ENCODE measurements at places on chromosomes 16 and 17.

DNA sequence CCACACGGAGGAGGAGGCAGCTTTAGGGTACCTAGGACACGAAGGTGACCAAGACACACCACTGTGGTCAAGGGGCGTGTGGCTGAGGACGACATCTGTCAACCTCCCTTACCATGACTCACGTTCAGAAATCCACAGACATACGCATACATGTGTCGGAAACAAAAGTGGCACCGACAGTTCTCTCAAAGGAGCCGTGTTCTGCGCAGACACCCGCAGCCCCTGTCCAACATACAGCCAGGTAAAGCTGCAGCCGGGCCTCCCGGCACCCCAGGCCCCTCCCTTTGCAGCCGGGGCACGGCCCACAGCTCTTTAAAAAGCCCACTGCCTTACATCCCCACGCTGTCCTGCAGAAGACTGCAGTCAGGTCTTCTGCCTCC is 40.5 kb upstream of the KLHDC4 start:
- peaks cover 6% of the 10 kb centered on the region for H3K4me1 ChIP-seq
- peak overlapping the region; percentile 71 for H3K27ac ChIP-seq
- DNase-seq, result no peak
- peaks cover 27% of the 10 kb centered on the region for H3K27me3 ChIP-seq
- H3K36me3 ChIP-seq, result peaks cover 8% of the 10 kb centered on the region

- peaks cover 7% of the 10 kb centered on the region for H3K36me3 ChIP-seq
- H3K27ac ChIP-seq, result no peak overlapping the region
- DNase-seq, result no peak
- H3K4me3 ChIP-seq, result no peak overlapping the region
- H3K27me3 ChIP-seq, result no peaks in the 10 kb centered on the region
- H3K4me1 ChIP-seq, result peaks cover 7% of the 10 kb centered on the region
These were observed 5.2 kb upstream of the OR4D2 start for GRCh38 chr17:58161566-58161965.

DNA sequence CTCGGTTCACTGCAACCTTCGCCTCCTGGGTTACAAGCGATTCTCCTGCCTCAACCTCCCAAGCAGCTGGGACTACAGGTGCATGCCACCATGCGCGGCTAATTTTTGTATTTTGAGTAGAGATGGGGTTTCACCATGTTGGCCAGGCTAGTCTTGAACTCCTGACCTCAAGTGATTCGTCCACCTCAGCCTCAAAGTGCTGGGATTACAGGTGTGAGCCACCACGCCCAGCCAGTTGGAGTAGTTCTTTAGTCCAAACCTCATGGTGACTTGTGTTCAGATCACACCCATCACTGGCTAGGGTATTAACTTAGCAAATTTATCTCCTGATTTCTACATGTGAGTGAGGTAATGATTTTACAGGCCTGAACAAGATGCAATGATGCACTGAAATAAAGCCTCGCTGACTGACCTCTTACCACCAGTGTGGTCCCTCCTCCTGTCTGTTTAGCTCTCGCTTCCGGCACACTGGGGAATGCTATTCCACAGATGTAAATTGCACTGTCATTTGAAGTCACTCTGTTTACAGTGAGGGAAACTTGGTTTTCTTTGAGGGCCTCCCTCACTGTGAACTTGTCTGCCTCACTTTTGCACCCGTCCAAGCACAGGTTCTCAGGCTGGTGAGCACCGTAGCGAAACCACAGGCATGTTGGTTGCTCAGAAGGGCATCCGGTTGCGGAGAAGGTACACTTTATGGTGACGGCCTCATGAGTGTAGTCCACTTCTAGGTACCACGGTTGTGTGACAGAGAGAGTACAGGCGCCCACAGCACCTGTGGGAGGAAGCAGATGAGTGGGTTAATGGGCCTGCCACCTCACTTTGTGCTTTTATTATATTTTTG is 5.5 kb downstream of the IGSF6 start:
- peak overlapping the region; percentile 92 for H3K27ac ChIP-seq
- DNase-seq, result peak; percentile 66
- H3K27me3 ChIP-seq, result no peaks in the 10 kb centered on the region
- peak overlapping the region; percentile 79 for H3K4me3 ChIP-seq

DNA sequence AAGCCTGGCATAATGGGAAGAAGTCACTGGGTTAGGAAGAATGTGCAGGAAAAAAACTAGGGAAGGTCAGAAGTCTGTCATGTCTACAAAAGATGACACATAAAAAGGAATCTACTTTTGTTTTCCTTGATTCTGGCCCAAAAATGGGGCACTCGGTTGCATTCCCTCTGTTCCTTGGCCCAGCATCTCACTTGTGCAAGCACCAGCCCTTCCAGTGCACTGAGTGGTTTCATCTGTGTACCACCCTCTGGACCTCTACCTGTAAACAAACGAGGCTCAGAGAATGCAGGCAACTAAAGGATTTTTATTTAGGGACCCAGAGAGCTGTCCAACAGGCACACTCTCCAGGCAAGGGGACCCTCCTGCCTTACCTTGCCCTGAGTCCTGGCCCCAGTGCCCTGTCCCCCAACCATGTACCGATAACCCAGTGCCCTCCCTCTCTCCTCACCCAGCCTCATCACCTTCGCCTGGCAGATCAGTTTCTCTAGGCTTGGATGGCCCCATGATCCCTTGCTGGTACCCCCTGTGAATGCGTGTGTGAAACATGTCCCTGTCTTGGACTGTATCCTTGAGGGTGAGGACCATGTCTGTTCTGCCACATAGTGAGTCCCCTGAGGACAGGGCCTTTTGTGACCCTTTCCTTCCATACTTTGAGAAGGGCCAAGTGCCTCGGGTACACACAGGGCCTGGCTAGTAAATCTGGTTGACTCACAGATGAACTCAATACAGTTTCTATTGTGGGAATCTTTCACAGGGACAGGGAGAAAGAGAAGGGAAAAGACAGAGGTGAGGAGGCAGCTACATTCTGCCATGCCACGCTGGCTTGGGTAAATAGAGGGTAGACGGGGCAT is 13.3 kb downstream of the NXPH3 start:
- no peak overlapping the region for H3K4me3 ChIP-seq
- peak overlapping the region; percentile 65 for H3K27ac ChIP-seq
- peaks cover 5% of the 10 kb centered on the region for H3K36me3 ChIP-seq

- H3K27me3 ChIP-seq, result no peaks in the 10 kb centered on the region
- peaks cover 6% of the 10 kb centered on the region for H3K36me3 ChIP-seq
- peaks cover 16% of the 10 kb centered on the region for H3K4me1 ChIP-seq
- no peak overlapping the region for H3K4me3 ChIP-seq
- no peak overlapping the region for H3K27ac ChIP-seq
These were observed 11.7 kb upstream of the SLC47A2 start for GRCh38 chr17:19728084-19728495.

- H3K4me3 ChIP-seq, result peak overlapping the region; percentile 73
- DNase-seq, result no peak
- H3K27me3 ChIP-seq, result peaks cover 93% of the 10 kb centered on the region
These were observed 1.0 kb upstream of the IGF2BP1 start for GRCh38 chr17:48995974-48996721.

GRCh38 chr16:12709807-12710206 is 93.9 kb downstream of the CPPED1 start:
- H3K27me3 ChIP-seq, result no peaks in the 10 kb centered on the region
- no peak for DNase-seq
- H3K4me1 ChIP-seq, result no peaks in the 10 kb centered on the region
- H3K36me3 ChIP-seq, result peaks cover 3% of the 10 kb centered on the region
- no peak overlapping the region for H3K27ac ChIP-seq

DNA sequence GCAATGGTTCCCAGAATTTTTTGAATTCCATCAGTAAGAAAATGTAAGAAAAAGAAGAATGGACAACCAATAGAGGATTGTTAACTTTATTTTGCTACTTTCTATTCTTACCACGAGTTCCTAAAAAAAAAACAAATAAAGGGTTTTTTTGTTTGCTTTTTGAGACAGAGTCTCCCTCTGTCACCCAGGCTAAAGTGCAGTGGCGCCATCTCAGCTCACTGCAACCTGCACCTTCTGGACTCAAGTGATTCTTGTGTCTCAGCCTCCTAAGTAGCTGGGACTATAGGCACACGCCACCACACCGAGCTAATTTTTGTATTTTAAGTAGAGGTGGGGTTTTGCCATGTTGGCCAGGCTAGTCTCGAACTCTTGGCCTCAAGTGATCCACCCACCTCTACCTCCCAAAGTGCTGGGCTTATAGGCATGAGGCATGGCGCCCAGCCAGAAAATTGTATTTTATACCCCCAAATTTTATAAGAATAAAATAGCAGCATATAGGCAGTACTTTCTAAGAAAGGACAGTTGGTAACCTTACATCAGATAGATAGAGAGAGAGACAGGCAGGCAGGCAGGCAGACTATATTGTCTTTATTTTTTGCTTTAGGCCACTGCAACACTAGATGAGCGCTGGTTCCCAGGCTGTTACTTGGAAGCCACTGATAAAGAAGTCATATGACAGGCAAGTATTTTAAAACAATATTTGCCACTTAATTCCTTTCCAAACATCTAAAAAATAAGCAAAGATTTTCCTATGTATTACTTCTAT is 127.5 kb downstream of the VPS53 start:
- H3K27ac ChIP-seq, result no peak overlapping the region
- H3K4me1 ChIP-seq, result peaks cover 3% of the 10 kb centered on the region
- H3K27me3 ChIP-seq, result no peaks in the 10 kb centered on the region
- no peak for DNase-seq
- no peak overlapping the region for H3K4me3 ChIP-seq
- H3K36me3 ChIP-seq, result peaks cover 9% of the 10 kb centered on the region

- peaks cover 4% of the 10 kb centered on the region for H3K36me3 ChIP-seq
- no peak for DNase-seq
- H3K4me1 ChIP-seq, result peaks cover 21% of the 10 kb centered on the region
- H3K27ac ChIP-seq, result no peak overlapping the region
- no peaks in the 10 kb centered on the region for H3K27me3 ChIP-seq
These were observed 44.1 kb downstream of the DNAH17 start for GRCh38 chr17:78532922-78533640.

DNA sequence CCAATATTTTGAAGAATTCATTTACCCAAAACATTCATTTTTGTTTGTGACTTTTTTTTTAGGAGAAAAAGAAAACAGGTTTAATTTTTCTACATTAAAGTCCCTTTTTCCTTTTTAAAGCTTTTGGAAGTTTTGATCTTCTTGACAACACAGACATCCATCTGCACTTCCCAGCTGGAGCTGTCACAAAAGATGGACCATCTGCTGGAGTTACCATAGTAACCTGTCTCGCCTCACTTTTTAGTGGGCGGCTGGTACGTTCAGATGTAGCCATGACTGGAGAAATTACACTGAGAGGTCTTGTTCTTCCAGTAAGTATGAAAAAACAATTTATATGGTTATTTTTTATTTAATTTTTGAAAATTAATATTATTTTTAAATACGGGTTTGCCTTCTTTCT is 37.2 kb downstream of the SIAH1 start:
- H3K27ac ChIP-seq, result no peak overlapping the region
- no peaks in the 10 kb centered on the region for H3K4me1 ChIP-seq
- DNase-seq, result no peak
- peaks cover 42% of the 10 kb centered on the region for H3K36me3 ChIP-seq
- H3K27me3 ChIP-seq, result no peaks in the 10 kb centered on the region
- H3K4me3 ChIP-seq, result no peak overlapping the region

DNA sequence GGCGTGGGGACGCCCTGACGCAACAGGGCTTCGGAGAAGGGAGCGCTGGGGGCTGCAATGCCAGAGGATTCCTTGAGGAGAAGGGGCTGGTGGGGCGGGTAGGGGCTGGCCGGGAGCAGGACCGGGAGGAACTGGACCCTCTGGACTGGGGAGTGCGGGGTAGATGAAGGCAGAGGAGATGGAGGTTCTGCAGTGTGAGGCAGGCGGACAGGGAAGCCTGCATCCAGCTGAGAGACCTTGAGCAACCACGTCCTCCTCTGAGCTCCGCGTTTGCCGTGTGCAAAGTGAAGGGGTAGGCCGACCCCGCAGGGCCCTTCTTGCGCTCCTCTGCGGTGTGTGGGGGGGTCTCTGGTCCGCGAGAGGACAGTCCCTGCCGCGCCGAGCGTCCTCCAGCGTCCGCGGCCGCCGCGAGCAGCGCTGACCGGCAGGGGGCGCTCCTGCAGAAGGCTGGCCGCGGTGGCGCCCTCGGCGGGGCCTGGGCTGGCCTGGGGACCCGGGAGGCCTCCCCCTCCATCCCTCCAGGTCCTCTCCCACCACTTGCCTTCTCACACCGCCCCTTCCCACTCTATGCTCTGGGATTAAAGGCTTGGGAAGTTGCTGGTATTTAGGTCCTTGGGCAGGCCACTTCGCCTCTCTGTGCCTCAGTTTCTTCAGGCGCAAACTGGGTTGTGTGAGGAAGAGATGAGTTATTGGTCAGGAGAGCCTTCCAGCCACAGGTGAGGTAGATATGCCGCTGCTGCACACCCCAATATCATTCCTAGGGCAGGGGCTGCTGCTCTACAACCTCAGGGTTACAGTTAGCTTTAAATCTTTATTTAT is 9.6 kb upstream of the WNT9B start:
- H3K36me3 ChIP-seq, result no peaks in the 10 kb centered on the region

DNA sequence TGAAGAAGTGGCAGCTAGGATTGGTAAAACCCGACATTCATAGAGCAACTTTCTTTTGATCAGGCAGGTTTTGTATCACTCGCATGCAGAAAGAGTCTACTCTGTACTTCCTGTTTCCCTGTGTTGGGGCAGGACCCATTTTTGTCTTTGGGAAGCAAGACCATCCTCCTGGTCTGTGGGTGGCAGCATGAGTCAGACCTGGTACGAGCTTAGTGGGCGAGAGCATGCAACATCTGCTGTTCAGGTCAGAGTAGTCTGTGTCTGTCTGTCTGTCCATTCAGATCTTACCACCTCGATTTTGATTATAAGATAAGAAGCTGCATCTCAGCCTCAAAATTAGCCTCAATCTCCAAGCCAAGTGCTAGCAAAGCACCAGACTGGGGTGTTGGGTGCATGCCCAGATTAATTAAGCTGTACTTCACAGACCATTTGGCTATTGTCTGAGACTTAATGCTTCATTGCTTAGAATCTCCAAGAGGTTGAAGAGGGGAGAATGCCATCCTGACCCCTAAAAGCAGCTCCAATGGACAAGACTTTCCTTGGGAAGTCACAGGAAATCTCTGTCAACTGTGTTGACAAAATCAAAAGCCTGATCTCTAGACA is 110.9 kb downstream of the XYLT1 start:
- H3K4me1 ChIP-seq, result peaks cover 61% of the 10 kb centered on the region
- peak overlapping the region; percentile 54 for H3K4me3 ChIP-seq
- H3K36me3 ChIP-seq, result peaks cover 5% of the 10 kb centered on the region
- DNase-seq, result no peak

DNA sequence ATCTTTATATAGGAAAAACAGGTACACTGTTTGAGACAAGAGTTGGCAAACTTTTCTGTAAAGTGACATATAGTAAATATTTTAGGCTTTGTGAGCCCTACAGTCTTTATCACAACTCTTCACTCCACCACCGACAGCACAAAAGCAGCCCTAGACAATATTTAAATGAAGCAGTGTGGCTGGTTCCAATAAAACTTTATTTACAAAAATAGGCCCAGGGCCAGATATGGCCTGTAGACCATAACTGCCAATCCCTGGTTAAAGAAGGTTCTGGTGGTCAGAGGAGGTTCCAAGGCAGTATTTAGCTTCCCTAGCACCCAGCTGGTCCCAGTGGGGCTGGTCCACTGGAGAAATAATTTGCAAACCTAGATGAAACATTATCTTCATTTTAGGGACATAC is 3.6 kb downstream of the FAM117A start:
- H3K36me3 ChIP-seq, result peaks cover 61% of the 10 kb centered on the region
- H3K4me3 ChIP-seq, result peak overlapping the region; percentile 97
- H3K27me3 ChIP-seq, result no peaks in the 10 kb centered on the region
- peaks cover 83% of the 10 kb centered on the region for H3K4me1 ChIP-seq
- DNase-seq, result no peak
- peak overlapping the region; percentile 99 for H3K27ac ChIP-seq

GRCh38 chr17:45687594-45687993 is 96.5 kb upstream of the CRHR1 start:
- peaks cover 23% of the 10 kb centered on the region for H3K27me3 ChIP-seq
- H3K27ac ChIP-seq, result no peak overlapping the region
- no peaks in the 10 kb centered on the region for H3K4me1 ChIP-seq
- H3K4me3 ChIP-seq, result no peak overlapping the region
- no peaks in the 10 kb centered on the region for H3K36me3 ChIP-seq

Measured in effector memory CD8-positive, alpha-beta T cell (primary cell).